Inflammatory macrophage treated with lipopolysaccharide for 4 hours (primary cell): ENCODE measurements at places on chromosomes 6 and 20.

DNA sequence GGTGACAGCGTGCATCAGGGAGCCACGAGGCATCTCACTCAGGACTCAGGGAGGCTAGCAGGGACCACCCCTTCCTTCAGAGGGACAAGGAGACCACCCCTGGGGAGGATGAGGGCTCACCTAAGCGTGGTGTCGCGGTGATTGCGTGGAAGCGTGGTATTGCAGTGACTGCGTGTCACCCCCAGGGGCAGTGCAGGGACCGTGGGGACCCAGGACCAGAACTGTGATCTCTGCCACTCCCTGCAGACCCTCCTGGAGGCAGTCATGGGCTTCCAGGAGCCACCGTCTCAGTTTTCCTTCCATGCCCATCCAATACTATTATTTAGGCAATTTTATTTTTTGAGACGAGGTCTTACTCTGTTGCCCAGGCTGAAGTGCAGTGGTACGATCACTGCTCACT, 147.1 kb downstream of the TAF4 start:
- no peak for DNase-seq

- DNase-seq = peak; percentile 78
Measured at GRCh38 chr6:2792330-2793110, 27.3 kb downstream of the WRNIP1 start.

DNA sequence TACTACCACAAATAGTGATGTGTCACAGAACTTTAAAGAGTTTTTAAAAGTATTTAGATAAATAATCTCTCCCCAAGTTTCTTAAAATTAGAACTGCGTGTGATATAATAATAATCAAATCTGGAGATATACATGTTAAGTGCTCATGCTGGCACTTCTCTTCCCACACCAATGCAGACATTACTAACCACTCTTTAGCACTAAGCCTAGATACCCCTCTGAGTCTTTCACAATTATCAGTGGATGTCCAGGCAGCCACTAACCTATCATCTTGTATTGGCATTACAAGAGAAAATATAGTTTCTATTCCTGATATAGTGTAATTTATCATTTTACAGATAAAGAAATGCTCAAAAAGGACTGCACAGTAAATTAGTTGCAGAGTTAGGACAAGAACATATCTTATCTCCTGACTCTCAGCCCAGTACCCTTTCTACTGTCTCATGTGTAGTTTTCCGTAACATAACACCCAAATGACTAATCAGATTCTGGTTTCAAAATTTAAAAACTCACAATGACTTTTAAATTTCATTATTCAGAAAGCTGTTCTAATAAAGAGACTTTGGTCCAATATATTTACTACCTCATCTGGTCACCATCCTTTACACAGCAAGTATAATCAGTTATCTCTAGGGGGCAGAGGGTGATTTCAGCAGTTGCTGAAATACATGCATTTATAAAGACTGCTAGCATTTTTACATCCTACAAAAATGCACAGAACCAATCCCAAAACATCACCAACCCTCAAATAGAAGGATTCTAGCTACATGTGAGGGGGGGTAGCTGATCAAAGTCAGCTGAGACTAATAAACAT, 215.5 kb upstream of the MCHR2 start:
- no peak for DNase-seq

DNA sequence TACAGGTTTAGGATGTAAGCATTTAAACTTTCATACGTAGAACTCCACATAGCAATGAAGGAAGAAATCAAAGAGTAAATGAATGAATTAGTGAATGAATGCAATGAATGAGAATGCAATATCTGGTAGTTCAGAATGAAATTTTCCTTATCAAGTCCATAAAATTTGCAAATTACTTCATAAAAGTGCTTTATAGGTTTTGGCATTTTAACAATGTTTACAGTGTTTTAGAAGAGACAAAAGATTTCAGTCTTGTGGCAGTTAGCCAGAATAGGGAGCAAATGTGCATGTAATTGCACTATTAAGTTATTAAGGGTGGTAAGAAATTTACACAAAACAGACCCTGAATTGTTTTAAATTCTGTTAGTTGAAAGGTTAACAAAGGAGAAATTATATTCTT, 739.4 kb upstream of the FLRT3 start:
- no peak for DNase-seq

- DNase-seq = no peak
Measured at GRCh38 chr6:107618672-107619071, 128.8 kb downstream of the SOBP start.

DNA sequence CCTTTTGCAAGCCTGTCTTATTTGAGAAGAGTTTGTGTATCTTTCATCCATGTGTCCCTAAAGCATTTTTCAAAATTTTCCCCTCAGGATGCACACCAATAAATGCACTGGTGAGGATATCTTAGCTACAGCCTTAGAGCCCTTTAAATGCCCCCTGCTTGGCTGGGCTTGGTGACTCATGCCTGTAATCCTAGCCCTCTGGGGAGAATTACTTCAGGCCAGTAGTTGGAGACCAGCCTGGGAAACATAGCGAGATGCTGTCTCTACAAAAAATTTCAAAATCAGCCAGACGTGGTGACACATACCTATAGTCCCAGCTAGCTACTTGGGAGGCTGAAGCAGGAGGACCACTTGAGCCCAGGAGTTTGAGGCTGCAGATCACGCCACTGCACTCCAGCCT, 33.8 kb upstream of the PLCB4 start:
- DNase-seq = no peak

GRCh38 chr6:151276112-151276740, 36.5 kb downstream of the AKAP12 start:
- no peak for DNase-seq

- no peak for DNase-seq
Measured at GRCh38 chr6:72287801-72288200, 334.1 kb upstream of the KCNQ5 start.

DNA sequence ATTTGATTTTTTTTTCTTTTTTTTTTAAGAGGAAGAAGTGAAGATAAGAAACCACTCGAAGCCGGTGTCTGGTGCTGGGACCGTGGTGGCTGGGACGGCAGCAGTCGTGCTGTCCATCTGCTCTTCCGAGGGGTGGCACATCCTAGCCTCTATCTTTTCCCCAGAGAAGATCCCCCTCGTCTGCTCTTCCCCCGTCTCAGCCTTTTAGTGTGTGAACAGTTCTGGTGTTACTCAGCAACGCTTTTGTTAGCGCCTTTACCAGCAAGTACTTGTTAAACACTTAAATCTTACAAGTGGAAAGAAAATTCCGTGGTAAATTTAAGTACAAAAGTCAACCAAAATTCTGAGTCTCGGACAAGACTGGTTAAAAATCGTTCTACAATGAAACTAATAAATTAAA, 90.1 kb downstream of the RSPH3 start:
- DNase-seq = no peak

- no peak for DNase-seq
Measured at GRCh38 chr6:137443901-137444300, 50.3 kb downstream of the OLIG3 start.

DNA sequence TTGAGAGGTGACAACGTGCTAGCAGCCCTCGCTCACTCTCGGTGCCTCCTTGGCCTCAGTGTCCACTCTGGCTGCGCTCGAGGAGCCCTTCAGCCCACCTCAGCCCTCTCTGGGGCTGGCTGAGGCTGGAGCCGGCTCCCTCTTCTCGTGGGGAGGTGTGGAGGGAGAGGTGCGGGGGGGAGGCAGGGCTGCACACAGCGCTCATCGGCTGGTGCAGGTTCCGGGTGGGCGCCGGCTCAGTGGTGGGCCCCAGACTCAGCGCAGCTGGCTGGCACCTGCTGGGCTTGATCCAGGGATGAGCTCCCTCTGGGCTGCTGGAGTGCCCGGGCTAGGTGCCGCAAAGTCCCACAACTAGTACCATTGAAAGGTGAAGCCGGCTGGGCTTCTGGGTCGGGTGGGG, 957.8 kb upstream of the GJE1 start:
- no peak for DNase-seq

DNA sequence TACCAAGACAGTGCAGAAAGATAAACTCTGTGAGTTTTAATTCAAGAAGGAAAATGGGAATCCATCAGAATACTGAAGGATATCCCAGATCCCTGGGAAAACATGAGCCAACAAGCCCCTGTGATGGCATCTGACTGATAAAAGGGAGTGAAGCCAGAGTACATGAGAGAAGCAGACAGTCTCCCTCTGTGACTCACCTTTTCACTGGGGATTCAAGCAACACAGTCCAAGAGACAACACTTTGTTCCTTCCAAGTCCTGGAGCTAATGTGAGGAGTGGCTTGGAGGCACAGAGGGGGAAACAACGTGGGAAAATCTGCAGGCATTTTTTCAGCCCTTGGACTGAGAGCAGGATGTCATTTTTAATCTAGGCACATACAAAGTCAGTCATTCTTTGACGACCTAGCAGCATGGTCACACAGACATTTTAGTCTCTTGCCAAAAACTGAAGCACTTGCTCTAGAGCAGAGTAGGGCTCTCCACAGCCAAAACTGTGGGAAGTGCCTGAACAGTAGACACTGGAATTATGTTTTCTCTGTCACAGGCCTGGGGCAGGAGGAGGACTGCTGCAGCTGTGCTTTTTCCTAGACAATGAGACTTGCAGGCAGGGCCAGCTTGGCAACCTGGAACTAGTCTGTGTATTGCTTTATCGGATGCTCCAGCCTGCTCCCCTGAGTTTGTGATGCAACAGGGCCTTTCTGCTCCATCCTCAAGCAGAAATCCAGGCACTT, 465.0 kb upstream of the GJE1 start:
- DNase-seq = no peak

DNA sequence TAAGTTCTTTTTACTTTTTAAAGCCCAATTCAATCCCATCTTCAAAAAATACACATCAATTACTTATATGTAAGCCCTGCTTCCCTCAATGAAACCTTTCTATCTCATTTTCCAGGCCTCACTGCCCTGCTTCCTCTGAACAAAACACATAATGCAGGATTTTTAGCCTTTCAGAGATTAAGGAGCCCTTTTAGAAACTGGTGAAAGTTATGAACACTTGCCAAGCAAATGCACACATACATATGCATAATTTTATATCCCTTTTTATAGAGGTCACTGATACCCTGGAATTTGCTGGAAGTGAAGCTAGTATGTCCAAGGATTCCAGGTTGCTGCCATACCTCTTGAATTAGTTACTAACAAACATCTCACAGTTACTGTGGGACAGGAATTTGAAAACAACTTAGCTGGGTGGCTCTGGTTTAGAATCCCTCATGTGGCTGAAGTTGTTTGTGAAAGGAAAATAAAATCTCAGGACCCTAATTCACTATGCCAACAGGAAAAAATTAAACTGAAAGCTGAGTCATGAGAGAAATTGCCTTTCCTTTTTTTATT, 75.8 kb downstream of the UBE3D start:
- DNase-seq = no peak

DNA sequence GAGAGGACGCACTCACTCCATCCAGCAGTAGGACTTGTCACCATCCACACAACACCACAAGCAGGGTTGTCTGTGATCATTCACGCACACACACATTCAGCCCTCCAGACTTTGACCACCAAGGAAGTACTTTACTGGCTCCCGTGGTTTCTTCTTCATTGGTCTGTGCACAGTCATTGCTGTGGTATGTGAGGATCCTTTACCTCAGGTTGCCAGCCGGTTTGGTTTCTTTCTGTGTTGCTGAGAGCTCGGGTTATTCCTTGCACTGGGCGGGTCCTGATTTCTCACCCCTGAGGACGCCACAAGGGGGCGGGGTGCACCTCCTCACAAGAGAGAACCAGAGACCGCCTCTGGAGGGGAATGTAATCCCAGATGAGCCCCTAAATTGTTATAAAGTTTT, 11.2 kb downstream of the SLC35A1 start:
- DNase-seq = peak; percentile 7
